ENCODE measurements at places on chromosomes 13 and 19.

DNA sequence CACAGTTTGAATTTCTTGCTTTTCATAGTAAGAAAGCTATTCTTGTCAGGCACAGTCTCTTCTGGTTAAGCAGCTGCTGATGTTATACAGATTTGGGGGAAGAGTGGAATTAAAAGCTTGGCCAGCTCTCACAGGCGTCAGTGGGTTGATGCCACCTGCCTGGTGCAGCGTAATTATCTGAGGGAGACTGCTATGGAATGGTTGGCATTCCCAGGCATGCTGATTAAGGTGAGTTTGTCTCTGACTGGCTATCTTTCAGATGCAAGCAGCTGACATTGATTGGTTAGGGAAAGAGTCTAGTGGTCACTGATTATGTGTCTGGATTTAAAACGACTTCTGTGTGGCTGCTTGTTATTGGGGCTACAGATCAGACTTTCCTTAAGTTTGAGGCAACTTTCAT lies 948.4 kb downstream of the UQCRFS1 start:
- DNase-seq, result no peak

GRCh38 chr19:39502640-39503417 lies 4.1 kb downstream of the DLL3 start:
- peak; percentile 77 for DNase-seq

DNA sequence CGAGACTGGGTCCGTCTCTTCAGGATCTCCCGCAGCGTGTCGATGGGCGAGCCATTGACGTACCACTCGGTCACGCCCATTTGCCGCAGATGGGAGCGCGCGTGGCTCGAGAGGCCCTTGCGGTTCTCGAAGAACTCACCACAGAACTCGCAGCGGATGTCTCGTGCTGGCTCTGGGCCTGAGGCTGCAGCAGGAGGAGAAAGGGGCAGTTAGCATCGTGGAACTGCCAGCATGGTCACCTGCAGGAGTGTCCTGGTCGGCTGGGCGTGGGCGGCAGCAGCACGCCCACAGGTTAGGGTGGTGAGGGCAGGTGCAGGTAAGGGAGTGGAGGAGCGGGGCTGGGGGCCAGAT lies 8.5 kb upstream of the AKAP8L start:
- no peak for DNase-seq

GRCh38 chr19:48867746-48868113 lies 687 bp downstream of the PLEKHA4 start:
- no peak for DNase-seq

- peak; percentile 35 for DNase-seq
Measured at GRCh38 chr19:47176627-47177090, 46.0 kb downstream of the SAE1 start.

DNA sequence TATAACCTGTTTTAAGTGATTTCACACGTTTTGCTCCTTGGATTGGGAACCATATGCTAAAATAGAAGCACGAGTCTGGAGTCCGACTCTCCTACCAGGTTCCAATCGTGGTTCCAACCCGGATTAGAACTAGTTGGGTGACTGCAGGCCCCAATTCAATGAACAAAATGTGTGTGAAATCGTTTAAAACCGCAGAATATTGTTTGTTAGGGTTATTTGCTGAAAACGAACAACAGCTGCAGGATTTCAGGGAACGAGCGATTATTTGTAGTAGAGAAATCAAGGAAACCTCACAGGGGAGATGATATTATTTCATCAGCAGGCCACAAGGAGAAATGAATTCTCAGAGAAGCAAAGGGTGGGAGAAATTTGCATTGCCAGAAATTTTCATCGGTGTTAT lies 16.7 kb downstream of the SSC5D start:
- no peak for DNase-seq

GRCh38 chr13:22800526-22801401 lies 380.0 kb upstream of the SGCG start:
- DNase-seq, result peak; percentile 41

DNA sequence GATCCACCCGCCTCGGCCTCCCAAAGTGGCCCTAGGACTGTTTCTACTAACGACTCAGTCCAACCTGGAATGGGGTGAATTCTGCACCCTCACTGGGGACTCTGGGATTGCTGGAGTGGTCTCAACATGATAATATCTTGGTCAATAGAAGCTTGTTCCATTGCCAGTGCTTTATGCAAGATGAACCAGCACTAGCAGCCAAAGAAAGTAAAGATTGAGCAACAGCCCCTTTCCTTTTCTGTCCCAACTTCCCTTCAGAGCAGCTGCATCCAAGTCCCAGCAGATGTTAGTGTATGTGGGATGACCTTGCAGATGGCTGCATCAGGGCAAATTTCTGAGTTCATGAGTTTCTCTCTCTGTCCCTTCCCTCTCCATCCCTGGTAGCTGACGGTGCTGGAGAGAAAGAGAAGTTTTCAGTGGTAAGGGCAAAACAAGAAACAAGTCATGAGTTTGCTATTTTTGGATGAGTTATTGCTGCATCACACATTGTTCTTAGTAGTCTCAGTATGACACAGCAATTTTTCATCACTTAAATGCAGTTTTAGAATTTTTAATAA lies 183.6 kb upstream of the EDNRB start:
- no peak for DNase-seq

DNA sequence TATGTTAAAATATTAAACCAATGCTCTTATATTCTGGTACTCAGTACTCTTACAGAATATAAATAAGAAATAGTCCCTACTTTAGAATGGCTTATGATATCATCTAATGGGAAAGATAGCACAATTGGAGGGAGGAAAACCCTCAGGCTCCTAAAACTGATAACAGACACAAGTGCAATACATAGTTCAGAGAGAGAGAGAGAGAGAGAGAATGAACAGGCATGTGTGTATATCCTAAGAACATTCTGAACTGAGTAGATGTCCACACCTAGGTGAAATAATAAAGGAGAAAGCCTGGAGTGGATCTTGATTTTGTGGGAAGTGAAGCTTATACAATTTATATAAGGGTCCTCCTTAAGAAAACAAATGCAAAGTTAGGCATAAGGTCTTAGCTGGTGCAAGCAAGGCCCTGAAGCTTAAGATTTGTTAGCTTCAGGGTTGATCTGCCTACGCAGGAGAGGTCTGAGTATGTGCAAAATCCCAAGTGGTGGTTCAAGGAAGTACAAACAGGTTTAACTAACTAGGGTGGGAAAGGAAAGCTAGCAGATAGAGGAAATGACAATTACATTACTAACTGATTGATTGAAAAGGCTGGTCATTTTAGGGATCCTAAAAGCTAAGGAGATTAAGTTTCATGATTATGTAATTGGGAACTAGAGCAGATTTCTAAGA lies 53.3 kb downstream of the SOX21 start:
- no peak for DNase-seq

DNA sequence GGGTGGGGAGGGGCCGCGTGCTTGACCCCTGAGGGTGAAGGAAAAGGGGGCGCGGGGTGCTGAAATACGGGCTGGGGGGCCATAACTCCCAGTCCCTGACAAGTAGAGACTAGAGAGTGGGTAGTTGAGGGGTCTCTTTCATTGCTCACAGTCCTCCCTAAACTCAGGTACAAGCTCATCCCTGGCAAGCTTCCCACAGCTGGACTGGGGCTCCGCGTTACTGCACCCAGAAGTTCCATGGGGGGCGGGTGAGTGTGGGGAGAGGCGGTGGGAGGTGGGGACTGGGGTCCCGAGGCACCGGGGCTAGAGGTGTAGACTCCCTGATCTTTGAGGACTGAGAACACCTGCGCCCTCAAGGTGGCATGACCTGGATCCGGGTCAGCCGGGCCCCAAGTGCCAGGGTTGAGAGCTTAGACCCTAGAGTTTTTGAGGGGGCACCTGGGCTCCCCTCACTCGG lies 1.3 kb downstream of the ETV2 start:
- no peak for DNase-seq

DNA sequence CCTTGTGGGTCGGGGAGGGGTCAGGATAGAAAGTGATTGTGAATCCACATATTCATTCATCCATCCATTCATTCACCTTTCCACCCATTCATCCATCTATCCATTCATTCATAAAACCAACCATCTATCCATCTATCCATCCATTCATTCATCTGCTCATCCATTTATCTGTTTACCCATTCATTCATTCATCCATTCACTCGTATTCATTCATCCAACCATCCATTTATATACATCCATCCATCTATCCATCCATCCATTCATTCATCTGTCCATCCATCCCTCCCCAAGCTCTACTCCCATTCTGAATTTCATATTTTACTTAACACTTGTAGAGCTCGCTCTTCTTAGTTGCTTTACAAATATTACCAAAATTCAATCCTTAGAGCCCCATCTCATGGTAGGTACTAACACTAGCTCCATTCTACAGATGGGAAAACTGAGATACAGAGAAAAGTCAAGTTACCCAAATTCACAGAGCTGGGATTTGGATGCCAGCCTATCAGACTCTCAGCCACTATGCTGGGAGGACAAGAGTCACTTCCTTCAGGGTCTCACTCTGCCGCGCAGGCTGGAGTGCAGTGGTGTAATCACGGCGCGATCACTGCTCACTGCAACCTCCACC lies 37.6 kb downstream of the PIN1 start:
- DNase-seq, result no peak

DNA sequence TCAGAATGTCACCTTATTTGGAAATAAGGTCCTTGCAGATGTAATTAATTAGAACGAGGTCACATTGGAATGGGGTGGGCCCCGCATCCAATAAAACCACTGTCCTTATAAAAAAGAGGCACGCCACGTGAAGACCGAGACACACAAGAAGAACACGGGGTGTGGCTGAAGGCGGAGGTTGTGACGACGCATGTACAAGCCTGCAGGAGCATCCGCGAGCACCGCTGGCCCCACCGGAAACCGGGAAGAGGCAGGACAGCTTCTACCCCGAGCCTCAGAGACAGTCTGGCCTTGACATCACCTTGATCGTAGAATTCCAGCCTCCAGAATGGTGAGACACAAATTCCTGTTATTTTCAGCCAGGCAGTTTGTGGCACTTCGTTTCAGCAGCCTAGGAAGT lies 177.9 kb downstream of the COL4A1 start:
- DNase-seq, result no peak

- no peak for DNase-seq
Measured at GRCh38 chr13:108323031-108323430, 53.5 kb downstream of the TNFSF13B start.

GRCh38 chr13:24927810-24928404 lies 163.9 kb downstream of the RNF17 start:
- no peak for DNase-seq

DNA sequence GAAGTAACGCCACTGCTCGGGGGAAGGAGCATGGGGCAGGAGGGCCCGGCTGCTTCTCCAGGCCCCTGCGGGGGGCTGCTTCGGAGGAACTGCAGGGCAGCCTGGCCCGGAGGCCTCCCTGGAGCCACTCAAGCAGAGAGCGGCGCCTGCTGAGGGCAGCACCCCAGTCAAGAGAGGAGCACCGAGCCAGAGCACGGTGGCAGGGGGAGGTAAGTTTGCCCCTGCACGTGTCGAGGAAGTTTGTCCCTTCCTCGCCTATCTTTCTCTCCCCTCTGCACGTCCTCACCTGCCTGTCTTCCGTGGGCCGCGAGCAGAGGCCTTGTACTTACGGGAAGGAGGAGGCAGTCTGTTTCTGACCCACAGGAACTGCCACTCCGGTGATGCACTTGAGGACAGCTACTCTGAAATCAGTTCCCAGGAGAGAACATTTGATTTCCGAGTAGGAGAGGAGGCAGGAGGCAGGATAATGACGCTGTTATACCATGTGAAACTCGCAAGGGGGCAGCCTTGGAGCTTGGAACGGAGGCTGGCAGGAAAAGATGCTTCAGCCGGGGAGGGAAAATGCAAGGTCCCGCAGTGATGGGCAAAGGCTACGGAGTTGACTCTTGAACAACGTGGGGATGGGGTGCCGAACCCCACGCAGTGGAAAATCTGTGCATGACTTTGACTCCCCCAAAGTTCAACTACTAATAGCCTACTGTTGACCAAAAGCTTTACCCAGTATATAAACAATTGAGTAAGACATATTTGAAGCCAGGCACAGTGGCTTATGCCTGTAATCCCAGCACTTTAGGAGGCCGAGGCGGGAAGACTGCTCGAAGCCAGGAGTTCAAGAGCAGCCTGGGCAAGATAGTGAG lies 5.0 kb downstream of the FFAR1 start:
- peak; percentile 77 for DNase-seq

GRCh38 chr13:46487748-46488147 lies 65.2 kb upstream of the LRCH1 start:
- no peak for DNase-seq

DNA sequence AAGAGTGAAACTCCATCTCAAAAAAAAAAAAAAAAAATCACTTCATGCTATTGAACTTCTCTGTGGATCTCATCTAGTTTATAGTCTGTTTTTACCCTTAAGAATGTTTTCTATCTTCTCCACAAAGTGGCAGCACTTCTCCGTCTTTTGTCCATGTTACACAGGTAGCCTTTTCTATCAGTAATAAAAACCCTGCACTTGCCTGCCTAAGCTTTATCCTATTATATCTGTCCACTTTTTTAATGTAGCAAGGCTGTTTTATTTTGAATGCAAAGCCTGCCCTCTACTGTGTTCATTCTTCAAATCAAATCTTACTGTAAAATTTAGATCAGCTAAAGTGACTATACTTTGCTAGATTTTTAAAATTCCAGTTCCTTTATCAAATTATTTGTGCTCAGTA lies 124.0 kb downstream of the STOML3 start:
- DNase-seq, result no peak

GRCh38 chr13:85266331-85266730 lies 532.9 kb downstream of the SLITRK6 start:
- no peak for DNase-seq

DNA sequence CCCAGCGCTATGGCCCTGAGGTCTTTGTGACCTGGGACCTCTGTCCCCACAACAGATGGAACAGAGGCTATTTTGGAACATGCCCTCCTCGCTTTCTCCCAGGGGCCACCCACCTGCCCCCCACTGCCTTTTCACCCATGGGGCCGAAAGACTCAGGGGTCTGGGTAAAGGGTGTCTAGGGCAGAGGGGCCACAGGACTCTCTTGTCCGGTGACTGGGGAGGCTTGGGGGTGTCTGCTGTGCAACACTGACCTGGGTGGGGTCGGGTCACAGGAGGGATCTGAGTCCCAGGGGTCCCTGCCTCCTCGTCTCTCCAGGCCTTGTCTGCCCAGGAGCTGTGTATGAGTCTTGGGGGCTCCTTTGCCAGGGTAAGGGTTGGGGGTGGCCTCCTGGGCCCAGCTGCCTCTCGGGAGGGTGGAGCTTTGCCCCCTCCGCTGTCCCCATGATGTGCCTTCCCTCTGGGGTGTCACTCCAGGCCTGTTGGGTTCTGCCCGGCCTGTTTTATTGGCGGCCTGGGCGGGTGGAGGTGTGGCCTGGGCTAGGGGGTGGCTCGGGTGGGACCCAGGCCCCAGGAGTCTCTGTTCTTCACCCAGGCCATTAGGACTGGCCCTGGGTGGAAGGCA lies 2.1 kb downstream of the ARID3A start:
- DNase-seq, result no peak

- DNase-seq, result no peak
Measured at GRCh38 chr13:45623516-45624090, 8.1 kb upstream of the ERICH6B start.

- no peak for DNase-seq
Measured at GRCh38 chr13:75647126-75647784, 11.1 kb downstream of the LMO7 start.

- no peak for DNase-seq
Measured at GRCh38 chr19:42488783-42489521, 39.3 kb downstream of the CEACAM1 start.
